ENCODE measurements at places on chromosomes 4 and X.
A peak's percentile ranks its signal among the peaks of the same experiment; 100 is the strongest.

DNA sequence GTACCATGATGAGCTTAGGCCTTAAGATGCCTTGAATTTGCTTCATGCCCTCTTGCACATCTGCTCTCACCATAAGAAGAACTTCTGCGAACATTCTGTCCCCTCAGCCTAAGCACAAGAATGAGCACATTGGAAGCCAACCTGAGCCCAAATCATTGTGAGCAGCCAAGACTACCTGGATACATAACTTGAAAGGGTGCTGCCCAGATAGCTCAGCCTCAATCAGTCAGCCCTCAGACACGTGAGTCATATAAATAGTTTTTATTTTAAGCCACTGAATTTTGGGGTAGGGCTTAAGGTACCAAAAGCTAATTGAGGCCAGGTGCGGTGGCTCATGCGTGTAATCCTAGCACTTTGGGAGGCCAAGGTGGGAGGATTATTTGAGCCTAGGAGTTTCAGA lies 27.5 kb upstream of the BBS12 start:
- DNase-seq: no peak

DNA sequence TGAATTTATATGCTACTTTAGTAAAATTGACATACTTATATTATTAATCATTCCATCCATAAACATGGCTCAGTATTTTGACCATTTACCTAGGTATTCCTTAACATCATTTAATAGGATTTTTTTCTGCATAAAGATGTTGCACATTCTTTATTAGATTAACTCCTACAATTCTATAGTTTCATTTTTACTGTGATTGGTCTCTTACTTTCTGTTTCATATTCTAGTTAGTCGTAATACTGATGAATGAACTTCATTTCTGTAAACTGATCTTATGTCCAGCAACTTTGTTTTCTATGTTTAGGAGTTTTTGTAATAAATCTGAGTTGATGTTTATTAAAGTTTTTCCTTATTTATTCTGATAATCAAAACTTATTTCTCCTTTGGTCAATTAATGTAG lies 278.2 kb upstream of the CXXC4 start:
- no peak for DNase-seq

DNA sequence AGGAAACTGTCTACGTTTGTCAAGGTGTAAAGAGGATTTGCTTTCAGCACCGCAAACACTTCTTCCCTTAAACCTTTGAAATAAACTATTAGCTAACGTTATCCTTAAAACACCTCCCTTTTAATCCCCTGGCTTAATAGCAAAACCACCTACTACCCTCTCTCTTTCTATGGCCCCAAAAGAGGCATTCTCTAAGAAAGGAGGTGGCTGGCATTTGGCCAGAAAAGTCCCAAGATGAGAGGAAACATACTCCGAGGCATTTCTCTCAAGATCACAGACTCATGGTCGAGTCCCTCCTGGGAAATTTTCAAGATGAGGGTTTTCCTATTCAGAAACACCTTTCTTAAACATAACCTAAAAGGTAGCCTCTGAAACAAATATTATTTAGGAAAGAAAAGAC lies 60.6 kb upstream of the VCX3B start:
- DNase-seq: no peak

GRCh38 chr4:184937745-184938144 lies 80.5 kb upstream of the HELT start:
- DNase-seq: no peak

DNA sequence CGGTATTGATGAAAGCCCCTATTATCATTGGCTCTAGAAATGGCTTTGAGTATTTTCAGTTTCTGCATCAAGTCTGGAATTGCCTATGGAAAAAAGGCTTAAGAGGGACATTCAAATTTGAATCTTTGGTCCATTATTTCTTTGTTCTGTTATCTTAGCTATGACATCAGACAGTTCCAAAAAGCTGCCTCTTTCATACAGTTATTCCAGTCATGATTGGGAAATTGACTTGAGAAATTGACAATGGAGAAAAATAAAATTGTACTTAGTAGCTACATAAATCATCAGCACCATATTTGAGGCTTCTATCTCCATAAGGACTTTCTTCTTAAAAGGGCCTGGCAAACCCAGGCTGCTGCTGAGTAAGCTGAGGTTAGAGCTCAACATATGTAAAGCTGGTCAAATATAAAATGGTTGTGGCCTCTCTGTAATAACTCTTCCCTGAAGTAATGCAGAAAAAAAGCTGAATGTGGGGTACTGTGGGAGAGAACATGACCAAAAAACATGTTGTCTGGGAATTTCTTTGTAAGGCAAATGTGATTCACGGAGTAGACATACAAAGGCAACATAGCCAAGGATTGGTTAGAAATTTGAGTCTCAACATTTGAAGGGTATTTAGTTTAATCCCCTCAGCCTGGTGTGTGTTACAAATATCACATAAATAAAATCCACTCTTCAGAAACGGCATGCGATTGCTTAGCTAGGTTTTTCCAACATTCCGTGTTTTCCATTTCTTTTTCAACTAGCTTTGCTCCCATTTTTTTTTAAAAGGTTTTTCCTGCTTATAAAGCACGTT lies 100.9 kb downstream of the LNX1 start:
- DNase-seq: no peak

- no peak for DNase-seq
Observed at GRCh38 chr4:8708401-8709021, 115.9 kb downstream of the CPZ start.

DNA sequence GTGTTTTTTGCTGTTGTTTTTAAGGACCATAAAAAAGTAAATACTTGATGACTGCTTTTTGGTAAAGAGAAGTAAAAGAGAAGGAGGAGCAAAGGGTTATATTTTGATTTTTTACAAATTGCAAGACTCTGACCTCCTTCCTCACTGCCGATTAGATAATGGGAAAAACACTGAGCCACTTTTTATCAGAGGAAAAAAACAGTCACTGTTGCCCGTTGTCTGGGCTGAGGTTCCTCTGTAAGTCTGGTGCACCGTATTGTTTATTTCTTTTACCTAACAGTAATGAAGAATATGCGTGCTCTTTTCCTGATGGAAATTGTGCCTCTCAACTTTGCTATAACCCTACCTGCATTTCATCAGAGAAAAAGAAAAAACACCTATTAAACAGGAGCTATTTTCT lies 178.7 kb upstream of the EMCN start:
- DNase-seq: no peak

- peak; percentile 85 for DNase-seq
Observed at GRCh38 chr4:7206911-7207567, 14.7 kb downstream of the SORCS2 start.

DNA sequence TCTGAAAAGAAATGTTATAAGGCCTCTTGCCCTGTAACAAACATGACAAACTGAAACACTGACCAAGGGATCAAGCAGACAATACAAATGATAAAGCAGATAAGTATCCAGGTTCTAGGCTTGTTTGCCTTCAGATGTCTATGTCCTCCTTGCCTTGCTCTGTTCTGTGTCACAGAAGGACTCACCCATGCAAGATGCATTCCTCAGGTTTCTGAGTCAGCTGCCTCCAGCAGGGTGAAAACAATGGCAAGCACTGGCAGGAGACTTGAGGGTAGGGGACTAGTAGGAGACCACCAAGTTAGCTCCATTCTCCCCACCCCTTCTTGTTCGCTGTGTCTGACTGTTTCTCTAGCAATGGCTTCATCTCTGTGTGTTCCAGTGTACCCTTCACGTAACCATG lies 76.6 kb upstream of the CXXC4 start:
- no peak for DNase-seq

DNA sequence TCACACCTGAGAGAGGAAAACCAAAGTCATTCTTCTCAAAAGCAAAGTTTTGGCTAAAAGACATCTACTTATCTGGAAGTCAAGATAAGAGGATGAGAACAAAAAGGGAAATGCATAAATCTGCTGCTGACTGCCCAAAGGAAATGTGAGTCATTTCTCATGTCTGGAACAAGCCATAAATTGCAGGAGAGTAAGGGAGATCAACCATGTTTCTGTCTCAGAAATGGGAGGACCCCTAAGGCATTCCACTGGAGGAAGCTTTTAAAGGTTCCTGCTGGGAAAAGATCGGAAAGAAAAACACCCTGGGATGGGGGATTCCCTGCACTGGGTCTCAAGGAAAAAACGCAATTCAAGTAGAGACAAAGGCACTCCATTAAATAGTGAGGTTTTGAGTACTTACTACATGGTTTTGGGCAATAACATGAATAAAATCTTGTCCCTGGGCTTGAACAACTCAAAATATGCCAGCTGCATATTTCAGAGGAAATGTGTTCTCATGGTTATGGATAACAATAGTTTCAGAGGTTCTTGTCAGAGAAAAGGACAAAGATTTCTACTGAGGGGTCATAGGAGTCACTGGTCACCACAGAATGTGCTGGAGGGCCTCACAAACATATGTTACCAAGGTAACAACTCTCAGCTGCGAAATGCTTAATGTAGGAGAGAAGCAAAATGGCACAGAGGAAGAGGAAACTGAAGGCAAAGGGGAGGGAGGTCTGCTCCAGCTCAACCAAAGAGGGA lies 19.3 kb downstream of the GPR143 start:
- DNase-seq: no peak

DNA sequence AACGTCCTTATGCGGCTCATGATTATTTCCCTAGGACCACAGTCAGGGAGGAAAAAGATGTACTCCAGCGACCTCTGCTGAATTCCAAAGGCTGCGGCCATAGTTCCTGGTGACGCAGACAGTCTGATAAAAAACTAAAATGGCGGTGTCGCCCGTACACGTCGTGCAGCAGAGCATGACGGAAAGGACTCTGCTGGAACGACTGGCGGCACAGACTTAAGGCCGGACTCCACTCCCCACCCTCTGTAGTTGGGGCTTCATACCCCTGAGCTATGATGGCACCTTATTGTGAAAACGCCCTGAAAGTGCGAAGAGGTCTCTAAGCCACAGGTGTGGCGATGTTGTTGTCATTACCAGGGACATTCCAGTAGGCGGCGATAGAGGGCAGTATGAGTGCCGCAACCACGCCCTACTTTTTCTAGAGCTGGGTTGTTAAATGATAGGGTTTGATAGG lies 90.0 kb upstream of the EDA2R start:
- peak; percentile 21 for DNase-seq

GRCh38 chrX:149470955-149471354 lies 34.2 kb downstream of the IDS start:
- peak; percentile 2 for DNase-seq

DNA sequence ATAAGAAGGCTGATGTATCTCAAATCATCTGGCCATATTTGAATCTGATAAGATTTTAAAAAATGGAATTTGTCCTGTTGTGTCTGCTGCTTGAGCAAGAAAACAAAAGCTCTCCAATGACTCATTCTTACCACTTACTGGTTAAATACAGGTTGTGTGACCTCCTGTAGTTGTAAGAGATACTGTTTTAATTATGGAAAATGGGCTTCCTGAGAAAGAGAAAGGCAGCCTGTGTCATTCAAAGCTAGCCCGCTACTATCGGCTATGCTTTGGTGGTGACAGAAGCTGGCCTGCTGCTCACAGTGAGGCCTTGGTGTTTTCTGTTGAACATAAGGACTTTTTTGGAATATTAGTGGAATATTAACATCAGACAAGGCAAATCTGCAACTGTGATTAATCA lies 1722.1 kb upstream of the PCDH10 start:
- DNase-seq: no peak

DNA sequence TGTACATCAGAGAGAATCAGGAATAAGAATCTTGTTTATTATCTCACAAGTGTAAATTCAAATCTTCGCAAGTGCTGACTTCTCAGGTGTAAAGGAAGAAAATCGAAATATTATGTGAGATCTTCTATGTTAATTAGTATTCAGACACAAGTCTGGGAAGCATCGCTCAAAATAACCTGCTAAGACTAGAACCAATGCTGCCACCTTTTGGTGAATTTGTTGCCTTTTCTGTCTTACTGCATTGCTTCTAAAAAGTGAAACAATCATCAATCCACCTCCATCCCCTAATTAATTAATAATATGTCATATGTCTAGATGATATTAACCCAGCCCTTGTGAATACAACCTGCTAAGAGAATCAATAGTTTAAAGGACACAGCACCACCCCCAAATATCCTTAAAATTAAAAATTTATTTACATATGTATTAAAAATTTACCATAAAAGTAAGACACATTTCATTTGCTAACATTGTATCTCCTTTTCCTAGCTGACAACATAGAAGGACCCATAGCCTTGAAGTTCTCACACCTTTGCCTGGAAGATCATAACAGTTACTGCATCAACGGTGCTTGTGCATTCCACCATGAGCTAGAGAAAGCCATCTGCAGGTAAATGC lies 3.5 kb downstream of the EPGN start:
- peak; percentile 43 for DNase-seq

DNA sequence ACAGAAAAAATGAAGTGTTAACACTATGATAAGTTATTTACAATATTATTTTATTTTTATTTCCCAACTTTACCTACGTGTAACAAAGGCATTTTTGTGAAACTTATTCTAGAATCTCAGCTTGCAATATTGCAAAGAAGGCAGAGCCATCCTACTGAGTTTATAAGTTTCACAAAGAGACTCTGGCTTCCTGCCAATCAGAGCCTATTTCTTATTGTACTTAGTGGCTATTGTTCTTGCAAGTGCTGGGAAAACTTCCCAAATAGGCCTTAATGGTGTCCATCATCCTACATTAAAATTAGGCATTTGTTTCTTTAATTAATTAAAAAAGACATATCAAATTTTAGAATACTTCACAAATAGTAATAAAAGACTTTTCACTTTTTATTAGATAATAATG lies 233.2 kb downstream of the EPHA5 start:
- no peak for DNase-seq

- DNase-seq: no peak
Observed at GRCh38 chrX:139739138-139739537, 31.2 kb upstream of the MCF2 start.

GRCh38 chr4:176313596-176314336 lies 6.0 kb upstream of the SPCS3 start:
- DNase-seq: no peak

All from amniotic stem cell (primary cell).